Fibroblast of upper back skin (primary cell): ENCODE measurements at places on chromosomes 4 and X.
A peak's percentile ranks its signal among the peaks of the same experiment; 100 is the strongest.

DNA sequence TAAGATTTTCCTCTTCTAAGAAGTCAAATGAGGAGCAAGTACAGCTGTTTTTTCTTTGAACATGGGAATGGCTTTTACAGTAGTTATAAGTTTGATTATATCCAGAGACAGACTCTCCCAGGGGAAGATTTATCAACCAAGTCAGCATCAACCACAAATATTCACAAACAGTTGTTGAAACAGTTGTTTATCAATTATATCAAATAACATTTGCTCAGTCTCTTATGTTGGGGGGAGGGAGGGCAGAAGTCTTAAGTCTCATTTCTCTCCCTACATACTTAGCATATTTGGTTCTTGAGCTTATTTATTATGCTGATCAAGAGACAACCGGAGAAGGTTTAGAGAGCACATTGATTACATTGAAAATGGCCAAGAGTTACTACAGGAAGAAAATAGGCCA, 110.1 kb downstream of the FBXO8 start:
- DNase-seq = no peak

DNA sequence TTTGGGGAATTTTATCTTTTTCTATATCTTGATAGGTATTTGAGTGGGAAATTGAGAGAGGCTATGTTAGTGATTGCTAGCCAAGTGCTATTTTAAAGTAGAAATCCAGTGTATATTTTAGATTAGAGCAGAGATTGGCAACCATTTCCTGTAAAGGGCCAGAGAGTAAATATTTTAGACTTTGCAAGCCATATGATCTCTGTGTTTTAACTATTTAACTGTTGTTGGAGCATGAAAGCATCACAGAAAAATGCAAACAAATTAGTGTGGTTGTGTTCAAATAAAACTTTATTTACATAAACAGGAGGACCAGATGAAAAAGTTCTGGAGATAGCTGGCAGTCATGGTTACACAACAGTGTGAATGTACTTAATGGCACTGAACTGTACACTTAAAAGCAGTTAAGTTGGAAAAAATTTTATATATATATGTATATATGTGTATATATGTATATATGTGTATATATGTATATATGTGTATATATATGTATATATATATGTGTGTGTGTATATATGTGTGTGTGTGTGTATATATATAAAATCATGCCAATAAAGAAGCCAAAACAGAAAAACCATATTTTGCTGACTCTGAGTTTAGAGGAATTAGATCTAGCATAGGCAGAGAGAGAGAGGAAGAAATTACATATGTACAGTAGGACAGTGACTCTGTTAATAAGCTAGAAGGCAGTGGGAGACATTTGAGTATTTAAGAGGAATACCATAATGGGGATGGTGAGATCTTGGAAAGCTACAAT, 83.4 kb downstream of the TMEM164 start:
- peak; percentile 12 for DNase-seq

DNA sequence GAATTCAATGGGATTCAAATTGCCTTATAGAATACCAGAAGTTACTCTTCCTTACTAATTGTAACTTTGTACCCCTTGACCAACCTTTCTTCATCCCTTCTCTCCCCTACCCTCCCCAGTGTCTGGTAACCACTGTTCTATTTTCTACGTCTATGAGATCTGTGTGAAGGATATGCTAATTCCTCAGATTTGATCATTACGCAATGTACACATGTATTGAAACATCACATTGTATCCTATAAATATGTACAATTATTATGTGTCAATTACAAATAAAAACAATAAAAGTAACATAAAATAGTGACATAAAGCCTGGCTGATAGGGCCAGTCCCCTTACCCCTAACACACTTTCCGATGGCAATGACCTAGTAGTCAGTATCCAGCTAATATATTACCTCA, 95.1 kb upstream of the GRIA3 start:
- no peak for DNase-seq

DNA sequence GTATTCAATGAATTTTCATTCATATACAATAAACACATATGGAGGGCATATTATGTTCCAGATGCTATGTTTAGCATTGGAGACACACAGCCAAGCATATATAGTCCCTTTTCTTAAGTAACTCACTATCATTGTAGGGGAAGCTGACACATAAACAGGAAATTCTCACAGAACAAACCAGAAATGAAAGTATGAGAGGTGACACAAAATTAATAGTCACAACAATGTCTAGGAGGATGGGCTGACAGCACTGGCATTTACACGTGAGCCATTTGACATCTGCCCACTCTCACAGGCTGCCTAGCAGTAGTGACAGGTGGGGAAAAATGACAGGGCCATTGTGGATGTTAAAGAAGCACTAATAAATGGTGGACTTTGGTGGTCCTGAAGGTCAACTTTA, 2.6 kb upstream of the CNOT6L start:
- no peak for DNase-seq

DNA sequence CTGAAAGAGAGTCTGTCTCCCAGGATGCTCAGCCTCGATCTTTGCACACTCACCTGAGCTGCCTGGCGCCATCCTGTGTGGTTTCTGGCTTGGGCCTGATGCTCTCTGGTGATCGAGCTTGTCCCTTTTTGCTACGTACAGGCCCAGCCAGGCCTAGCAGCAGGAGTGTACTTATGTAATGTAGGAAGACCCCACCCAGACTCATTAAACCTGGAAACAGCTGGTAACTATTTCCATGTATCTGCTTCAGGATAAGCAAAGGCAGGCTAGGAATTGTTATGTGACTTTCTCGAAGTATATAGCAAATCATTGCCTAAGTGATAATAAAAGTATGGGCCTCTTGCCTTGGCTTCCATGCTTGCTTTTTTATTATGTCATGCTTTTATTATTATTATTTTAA, 18.6 kb upstream of the ARSJ start:
- DNase-seq = no peak

DNA sequence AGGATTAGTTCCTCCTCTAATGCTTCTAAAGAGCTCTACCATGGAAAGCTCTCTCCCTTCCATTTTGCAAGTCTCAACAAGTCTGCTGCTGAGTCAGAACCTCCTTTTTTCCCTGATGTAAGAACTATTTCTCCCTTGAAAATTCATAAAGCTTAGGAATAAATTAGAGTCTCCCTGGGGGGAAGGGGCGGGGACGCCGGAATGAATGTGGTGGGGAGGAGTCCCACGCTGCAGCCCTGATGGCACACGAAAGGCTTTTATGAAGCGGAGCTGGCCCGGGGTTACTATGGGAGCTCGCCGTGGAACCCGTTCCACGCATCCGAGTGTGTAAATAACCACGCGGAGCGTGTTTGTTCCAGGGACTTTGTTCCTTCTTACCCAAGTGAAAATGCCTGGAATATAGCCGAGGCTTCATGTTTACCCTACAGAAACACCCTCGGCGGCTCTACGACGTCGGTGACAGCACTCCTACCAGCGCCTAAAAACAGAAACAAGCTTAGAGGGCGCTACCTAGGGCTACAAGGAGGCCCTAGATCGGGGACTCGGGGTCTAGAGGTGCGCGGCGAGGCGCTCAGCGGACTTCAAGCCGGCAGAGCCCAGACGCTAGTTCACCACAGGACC, 923 bp upstream of the CPEB2 start:
- DNase-seq = peak; percentile 94

DNA sequence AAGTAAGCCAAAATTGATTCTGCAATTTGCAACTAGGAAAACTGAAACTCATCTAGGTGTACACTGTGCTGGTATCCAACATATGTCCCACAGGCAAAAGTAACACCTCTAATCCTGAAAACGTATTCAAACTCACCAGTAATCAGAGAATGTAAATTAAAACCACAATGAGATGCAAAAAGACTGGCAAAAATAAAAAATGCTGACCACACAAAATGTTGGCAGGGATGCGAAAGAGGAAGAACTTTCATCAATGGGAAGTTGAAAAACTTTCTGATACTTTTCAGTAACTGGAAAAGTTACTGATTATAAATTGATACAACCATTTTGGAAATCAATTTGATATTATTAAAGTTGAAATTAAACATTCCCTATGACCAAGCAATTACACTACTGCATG, 20.1 kb upstream of the CORIN start:
- DNase-seq = no peak

DNA sequence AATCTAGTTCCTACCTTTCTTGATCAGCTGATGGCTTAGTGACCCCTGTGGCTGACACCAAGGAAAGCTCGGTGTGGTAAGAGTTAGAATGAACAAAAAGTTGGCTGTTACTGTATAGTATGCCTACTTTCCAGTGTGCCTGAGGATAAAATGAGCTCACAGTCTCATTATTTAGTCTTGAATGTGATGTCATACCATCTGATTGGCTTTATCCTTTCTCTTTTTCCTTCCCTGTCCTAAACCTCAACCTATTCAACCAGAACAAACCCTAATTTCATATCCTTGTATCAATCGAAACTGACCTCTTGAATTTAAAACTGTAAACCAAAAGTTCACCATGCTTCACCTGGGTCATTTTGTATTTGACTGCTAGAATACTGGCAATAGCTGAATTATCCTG, 156.4 kb downstream of the PPARGC1A start:
- no peak for DNase-seq

GRCh38 chr4:25437926-25438325, 60.9 kb downstream of the ANAPC4 start:
- no peak for DNase-seq

GRCh38 chr4:164313853-164314252, 440.1 kb upstream of the SMIM31 start:
- DNase-seq = no peak
